Pons (tissue), 1 donor: ENCODE measurements at places on chromosomes 7 and 10.
A peak's percentile ranks its signal among the peaks of the same experiment; 100 is the strongest.

- DNase-seq = no peak
Measured at GRCh38 chr10:103843854-103844570, 11.4 kb downstream of the SH3PXD2A start.

- peak; percentile 48 for DNase-seq
Measured at GRCh38 chr10:43202224-43202656, 64.0 kb downstream of the CSGALNACT2 start.

DNA sequence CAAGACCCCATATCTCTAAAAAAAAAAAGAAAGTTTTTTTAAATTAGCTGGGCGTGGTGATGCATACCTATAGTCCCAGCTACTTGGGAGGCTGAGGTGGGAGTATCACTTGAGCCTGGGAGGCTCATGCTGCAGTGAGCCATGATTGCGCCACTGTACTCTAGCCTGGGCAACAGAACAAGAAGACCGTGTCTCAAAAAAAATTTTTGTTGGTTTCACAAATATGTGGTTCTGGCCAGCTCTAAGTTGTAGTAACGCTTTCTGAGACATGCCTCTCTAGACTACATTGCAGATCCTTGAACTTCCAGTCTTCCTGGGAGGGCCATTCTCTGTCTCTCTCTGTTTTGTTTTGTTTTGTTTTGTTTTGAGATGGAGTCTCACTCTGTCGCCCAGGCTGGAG lies 24.6 kb upstream of the RHBDD2 start:
- DNase-seq = no peak

DNA sequence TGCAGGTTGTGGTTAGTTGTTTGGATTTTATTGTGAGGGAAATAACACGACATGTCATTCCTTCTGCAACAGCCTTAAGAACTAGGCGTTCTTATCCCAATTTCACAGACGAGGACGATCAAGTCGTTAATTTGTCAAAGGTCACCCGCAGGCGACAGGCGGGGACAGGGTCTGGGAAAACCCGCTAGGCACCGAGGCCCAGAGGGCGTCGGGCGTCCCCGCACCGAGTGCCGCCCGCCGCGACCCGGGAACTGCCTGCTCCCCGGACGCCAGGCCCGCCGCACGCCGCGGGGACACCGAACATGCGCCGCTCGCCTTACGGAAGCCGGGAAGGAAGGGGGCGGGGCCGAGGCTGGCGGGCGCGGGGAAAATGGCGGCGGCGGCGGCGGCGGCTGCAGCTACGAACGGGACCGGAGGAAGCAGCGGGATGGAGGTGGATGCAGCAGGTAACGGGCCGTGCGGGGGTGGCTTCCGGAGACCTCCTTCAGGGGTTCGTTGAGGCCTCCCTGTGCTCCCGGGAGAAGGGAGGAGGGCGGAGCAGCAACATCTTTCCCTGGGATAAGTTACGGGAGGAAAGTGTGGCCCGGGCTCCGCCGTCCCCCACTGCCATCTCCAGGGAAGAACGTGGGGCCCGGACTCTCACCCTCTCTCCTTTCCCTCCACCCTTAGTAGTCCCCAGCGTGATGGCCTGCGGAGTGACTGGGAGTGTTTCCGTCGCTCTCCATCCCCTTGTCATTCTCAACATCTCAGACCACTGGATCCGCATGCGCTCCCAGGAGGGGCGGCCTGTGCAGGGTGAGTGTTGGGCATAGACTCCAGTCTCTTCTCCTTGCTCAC lies at the start of gene COPS6:
Gene COPS6 (plus strand): TSS at position 349 of the 837 bp plus-strand sequence. CDS start 22 bp downstream, at position 371.
- peak; percentile 46 for DNase-seq

DNA sequence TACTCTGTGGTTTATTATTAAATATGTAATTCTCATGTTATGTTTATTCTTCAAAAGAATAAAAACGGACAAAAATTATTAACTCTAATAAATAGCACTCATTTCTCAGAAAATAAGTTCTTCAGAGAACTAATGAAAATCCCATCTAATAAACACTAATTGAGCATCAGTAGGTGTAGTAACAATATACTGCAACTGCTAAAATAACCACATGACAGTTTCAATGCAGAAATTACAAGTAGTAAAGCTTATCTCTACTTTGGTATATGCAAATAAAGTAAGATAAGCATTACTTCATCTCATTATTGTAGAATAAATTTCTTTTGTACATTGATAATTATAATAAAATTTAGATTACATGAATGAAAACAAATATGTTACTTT lies 56.4 kb upstream of the DKK1 start:
- no peak for DNase-seq

GRCh38 chr7:12987238-12987637 lies 299.8 kb downstream of the ARL4A start:
- no peak for DNase-seq

DNA sequence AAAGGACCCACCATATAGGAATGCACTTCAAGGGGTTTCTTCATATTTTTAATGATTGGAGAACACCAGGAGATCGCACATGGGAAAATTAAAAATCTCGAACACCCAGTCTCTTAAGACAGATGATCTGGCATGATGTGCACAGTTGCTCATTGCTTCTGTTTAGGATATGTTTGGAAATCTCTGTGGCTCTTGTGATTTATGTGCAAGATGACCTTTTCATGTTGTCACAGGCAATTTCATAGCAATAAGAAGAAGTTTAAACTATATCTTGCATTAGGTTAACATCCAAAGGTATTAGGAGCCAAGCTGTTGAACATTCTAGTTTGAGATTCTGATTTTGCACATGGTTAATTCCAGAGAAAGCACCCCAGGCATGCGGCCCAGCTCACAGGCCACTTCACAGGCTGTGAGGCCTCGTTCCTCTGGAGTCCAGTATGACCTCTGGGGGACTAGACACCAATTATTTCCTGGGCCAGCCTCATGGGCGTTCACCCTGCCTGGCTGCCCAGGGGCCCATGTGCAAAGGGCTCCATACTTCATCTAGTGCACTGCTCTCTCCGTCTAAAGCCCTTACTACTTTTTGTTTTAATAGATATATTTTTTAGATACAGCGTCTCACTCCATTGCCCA lies 28.4 kb downstream of the CAMK1D start:
- DNase-seq = no peak

DNA sequence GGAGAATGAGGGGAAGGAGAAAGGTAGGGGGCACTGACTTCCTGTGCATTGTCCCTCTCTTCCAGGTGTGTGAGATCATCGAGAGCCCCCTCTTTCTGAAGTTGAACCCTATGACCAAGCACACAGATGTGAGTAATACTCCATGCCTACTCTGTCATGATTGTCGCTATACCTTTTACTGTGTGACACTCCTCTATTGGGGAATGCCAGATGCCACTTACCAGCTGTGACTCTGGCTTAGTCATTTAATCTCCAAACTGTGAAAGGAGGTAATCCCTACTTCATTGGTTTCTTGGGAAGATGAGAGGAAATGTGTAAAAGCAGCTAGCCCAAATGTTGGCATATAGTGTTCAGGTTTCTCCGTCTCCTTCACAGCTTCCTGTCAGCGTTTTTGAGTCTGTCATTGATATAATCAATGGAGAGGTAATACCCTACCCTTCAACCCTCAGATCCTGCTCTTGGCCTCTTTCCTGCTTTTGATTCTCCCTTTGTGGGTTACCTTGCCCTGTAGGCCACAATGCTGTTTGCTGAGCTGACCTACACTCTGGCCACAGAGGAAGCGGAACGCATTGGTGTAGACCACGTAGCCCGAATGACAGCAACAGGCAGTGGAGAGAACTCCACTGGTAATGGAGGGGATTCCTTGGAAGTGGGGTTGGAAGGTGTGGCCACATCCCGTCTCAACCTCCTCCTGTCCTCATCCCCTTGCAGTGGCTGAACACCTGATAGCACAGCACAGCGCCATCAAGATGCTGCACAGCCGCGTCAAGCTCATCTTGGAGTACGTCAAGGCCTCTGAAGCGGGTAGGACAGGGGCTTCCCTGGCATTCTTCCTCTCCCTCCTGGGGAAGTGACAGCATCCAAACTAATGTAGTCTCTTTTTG lies 2.0 kb downstream of the COPS6 start:
- DNase-seq = no peak

- no peak for DNase-seq
Measured at GRCh38 chr10:61990761-61991135, 89.2 kb downstream of the ARID5B start.

GRCh38 chr10:114879093-114879492 lies 57.5 kb downstream of the FHIP2A start:
- DNase-seq = no peak

DNA sequence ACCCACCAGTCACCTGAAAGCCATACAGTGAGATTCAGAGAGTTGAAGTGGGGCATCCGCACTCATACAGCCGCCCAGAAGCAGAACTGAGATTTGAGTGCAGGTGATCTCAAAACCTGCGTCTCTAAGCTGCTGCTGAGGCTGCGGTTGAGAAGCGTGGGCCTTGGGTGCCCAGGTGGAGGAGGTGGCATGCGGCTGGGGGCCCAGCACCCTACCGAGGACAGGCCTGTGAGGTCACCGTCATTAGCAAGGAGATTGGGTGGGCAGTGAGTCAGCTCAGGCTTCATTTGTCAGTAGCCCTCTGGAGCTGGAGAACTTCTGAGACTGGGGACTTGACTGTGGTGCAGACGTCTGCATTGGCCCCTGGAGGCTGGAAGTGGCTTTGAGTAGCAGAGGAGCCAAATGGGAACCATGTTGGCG lies 29.8 kb downstream of the ZMIZ1 start:
- DNase-seq = no peak

- DNase-seq = no peak
Measured at GRCh38 chr10:117968354-117969182, 78.2 kb downstream of the RAB11FIP2 start.

- no peak for DNase-seq
Measured at GRCh38 chr7:156166692-156167416, 354.6 kb upstream of the SHH start.

- DNase-seq = no peak
Measured at GRCh38 chr10:13969792-13970140, 361.0 kb downstream of the FRMD4A start.

DNA sequence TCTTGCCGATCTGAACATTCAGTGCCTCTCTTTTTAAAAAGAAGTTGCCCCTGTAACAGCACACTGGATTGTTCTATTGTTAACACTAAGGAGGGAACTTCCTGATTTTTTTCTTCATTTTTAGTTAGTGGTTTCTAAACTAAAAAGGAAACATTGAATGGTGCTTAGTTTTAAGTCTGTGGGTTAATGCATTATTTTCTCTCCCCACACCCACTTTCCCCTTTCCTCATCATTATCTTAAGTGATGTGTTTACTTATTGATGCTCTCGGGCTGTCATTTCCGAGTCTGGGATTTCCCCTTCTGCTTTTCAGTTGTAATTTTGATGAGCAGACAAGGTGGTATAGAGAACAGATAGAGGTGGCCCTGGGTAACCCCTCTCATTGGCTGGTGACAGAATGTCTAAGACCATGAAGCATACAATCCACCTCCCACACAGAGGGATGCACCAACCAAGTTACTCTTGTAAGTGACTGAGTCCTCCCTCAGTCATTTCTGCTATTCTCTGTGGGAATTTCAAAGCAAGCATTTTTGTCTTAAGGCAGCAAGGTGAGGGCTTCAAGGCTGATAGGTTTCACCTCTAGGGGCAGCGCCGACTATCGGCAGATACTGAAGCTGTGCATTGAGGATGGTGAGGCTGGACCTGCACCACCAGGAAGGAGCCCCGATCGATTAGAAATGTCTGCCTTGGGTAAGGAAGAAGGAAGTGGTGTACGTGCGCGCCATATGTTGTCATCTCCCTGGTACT lies 49.5 kb downstream of the CHN2 start:
- DNase-seq = no peak

- DNase-seq = no peak
Measured at GRCh38 chr10:16799621-16800020, 17.6 kb downstream of the RSU1 start.

GRCh38 chr7:101636822-101637623 lies 7.9 kb upstream of the MYL10 start:
- DNase-seq = no peak

DNA sequence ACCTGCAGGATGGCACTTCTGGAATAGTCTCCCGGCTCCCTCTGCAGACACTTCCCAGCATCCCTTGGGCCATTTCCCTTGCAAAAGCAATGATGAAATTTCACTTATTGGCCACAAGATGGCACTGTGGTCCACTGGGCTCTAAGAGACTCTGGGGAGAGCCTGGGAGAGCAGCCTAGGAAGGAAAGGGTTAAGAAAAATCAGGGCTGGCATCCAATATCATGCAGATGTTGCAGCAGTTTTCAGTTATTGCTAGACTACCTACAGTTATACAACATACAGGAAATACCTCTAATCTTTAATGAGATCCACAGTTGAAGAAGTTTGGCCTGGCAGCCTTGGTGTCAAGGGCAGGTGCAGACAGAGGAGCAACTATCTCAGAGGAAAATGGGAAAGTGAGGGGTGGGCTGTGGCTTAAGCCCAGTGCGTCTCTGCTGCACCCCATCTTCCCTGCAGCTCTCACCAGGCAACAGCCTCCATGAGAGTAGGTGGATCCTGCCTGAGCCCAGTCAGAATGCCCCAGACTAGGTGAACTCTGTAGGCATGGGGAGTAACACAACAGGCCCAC lies 100.2 kb upstream of the PRSS58 start:
- peak; percentile 82 for DNase-seq

DNA sequence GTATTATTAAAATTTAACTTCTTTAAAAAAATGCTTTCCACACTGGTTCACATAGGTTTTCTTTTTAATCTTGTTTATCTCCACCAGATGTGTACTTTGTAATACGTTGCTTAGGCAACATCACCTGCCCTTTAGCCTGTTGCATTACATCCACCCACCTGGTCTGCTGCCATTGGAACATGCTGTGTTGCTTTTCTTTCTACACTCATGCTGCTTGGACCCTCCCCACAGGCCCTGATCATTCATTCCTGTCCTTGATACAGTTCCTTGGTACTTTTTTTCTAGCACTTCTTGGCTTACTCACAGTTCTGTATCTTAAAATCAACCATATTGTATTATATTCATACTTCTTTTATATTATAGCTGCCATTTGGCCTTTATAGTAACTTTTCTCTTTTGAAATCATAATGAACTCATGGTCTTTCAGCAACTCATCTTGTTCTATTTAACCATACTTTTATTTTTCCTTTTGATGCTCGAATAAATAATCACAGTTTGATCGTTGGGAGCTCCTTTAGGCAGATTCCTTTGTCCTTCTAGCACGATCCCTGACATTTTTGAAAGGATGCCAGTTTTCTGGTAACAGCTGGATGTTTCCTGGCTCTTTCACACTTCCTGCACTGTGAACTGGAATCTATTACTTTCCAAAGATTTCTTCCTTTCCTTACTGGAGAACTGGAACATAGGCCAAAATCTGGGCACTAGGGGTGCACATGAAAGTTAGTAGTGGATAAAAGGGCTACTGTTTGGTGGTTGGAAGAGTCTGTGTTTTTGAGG lies 125.1 kb downstream of the CDK14 start:
- DNase-seq = peak; percentile 54

DNA sequence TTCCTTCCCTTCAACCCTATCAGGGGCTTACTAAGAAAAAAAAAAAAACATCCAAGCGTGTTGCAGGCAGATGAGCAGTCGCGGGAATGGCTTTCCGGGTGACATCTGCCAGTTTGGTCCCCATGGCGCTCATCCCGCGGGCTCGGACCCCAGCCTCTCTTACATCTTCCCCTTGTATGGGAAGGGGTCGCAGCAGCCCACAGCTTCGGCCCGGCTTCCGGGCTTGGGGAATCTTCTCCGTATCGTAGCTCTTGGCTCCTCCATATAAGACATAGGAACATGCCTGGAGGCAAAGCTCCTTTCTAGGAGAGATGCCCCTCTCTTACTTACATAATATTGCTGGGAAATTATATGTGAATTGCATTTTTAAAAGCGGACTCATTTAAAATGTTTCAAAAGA lies 99.5 kb downstream of the CUX1 start:
- no peak for DNase-seq
